Stimulated activated CD4-positive, alpha-beta T cell treated with anti-CD3 and anti-CD28 coated beads, TNF-alpha, amount 100 ng/mL, for 1 hour (primary cell): ENCODE measurements at places on chromosomes 3 and 15.

DNA sequence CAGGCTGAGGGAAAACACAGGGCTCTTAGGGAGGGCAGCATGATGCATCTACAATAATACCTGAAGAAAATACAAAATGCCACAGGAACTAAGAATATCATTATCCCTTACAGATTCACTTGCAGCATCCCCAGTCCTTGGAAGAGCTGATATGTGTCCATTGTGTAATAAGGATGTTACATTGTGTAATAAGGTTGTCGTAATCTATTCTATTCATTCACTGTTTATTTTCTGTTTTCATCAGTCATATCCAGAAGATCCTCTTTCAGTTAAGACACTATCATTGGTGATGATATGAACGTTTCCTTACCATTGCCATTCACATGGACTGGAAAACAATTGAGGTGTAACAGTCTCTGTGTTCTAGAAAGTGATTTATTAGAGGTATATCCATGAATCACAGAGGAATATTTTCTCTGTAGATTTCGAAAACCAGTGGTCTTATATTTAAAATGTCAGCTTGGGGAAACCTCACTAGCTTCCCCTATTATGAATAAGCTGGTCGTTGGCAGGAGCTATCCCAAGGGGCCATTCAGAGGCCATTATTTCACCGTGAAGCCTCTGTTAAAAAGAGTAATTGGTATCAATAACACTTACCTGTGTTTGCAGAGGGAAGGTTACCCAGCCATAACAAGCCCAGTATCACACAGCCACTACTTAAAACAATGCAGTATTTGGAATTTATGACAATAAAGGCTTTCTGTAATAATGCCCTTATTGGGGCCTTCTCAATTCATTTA lies 241.1 kb downstream of the ZNF385D start:
- DNase-seq, result no peak

DNA sequence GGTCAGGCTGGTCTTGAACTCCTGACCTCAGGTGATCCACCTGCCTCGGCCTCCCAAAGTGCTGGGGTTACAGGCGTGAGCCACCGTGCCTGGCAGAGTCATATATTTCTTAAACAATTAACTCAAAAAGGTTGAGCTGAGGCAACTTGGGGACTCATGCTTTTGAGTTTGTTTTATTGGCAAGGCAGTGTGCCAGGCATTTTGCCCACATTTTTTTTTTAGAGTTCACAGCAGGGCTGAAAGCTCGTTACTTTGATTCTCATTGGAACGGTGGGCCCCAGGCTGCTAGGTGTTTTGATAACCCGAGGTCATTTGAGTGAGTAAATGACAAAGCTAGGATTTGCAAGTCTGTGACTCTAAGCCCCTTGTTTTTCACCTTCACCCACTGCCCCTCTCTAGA lies 76.2 kb downstream of the CCK start:
- no peak for DNase-seq

DNA sequence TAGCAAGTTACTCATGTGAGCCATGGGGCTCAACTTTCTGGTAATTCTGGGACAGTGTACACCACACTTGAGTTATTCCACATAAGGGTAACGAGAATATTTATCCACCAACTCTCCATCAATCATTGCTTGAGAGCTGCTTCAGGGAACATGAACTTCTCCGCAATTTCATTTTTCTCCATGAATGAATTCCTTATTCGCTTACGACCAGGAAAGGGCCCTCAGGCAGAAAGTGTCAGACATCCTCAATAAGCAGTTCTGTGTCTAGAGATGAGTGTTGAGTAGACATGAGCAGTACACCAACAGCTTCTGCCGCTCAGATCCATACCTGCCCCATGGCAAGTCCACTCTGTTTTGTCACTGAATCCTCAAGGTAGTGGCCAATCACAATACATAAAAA lies 24.8 kb upstream of the IQCF2 start:
- DNase-seq, result no peak

DNA sequence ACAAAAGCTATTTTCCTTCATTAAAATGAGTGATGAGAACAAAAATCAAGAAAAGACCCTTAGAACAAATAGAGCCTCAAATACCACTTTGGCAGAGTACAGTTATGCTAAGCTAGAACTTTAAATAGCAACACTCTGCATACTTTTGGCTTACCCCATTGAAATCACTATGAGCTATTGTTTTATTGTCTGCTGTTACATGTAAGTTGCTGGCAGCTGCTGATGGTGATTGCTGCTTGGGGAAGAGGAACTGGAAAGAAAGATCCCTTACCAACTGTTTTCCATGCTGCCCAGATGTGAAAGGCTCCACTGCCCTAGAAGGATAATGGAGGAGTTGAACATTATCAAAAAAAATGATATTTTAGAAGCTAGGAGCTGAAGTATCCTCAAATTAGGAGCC lies 135.4 kb downstream of the SYNPR start:
- DNase-seq, result no peak

DNA sequence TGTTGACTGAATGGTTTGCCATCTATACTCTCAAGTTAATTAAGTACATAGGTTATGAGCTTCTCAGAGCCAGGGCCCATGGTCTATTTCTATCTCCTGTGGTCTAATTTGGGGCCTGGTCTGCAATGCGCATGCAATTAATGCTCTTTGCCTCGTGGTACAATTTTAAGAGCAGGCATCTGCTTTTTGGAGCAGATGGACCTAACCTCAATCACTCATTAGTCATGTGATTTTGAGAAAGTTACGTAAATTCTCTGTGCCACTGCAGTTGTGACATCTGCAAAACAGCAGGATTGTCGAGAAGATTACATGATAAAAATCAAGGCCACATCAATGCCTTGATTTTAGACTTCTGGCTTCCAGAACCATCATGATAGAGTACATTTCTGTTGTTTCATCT lies 543.7 kb upstream of the ADAMTS9 start:
- no peak for DNase-seq
